ENCODE measurements at places on chromosomes 6 and 20.

GRCh38 chr20:59159493-59160376, 3.9 kb upstream of the ZNF831 start:
- DNase-seq = no peak

GRCh38 chr6:163327921-163328320, 86.6 kb upstream of the QKI start:
- no peak for DNase-seq

DNA sequence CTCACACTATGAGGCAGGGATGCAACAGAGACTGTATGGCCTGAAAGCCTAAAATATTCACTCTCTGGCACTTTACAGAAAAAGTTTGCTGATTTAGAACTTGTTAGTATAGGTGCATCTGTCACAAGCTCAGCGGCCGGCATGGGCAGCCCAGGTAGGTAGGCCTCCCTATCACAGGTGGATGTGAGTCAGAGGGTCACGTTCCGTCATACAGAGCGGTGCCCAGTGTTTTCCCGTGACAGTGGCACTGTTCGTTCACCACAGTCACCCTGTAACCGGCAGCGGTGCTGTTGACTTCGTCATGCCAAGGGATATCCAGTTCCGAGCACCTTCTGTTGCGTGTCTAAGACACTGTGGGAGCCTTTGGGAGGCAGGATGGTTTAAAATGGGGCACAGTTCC, 32.9 kb upstream of the PXDC1 start:
- no peak for DNase-seq

DNA sequence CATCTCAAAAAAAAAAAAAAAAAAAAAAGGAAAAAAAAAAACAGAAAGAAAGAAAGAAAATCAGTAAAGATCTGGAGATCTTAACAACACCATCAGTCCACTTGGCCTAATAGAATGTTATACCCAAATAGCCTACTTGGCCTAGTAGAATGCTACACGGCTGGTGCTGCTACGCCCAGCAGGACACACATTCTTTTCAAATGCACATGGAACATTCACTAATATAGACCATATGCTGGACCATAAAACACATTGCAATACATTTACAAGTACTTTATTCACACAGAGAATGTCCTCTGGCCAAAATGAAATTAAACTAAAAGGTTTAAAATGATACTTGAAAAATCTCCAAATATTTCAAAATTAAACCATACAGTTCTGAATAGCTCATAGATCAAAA, 80.0 kb upstream of the TNFAIP3 start:
- no peak for DNase-seq

DNA sequence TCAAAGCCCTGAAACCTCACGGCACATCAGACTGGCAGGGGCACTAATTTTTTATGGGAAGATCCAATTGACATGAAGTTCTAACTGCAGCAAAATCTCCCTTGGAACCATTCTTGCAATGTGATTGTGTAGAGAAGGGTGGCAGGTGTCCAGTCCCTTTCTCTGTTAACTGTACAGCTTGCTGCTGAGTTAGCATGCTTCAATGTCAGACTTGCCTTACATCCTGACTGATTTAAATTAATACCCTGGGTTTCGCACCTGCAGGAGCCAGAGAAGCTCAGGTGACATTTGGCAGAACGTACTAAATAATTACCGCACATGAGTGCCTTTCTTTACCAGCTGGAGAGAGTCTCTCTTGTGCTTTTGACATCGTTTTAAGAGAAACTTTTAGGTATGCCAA, 123.0 kb downstream of the DOK5 start:
- no peak for DNase-seq

DNA sequence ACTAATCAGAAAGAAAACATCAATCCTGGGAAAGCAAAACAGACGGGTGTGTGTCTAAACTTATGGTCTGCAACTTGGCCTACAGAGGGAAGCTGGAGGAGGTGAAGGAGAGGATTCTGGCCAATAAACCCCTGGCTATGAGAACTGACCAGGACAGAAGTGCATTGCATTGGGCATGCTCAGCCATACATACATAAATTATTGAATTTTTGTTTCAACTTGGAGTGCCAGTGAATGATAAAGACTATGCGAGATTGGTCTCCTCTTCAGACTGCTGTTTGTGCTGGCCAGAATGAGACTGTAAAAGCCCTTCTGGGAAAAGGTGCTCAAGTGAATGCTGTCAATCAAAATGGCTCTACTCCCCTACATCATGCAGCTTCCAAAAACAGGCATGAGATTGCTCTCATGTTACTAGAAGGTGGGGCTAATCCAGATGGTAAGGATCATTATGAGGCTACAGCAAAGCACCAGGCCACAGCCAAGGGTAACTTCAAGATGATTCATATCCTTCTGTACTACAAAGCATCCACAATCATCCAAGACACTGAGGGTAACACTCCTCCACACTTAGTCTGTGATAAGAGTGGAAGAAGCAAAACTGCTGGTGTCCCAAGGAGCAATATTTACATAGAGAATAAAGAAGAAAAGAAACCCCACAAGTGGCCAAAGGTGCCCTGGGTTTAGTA, 17.4 kb downstream of the ADNP start:
- DNase-seq = no peak

DNA sequence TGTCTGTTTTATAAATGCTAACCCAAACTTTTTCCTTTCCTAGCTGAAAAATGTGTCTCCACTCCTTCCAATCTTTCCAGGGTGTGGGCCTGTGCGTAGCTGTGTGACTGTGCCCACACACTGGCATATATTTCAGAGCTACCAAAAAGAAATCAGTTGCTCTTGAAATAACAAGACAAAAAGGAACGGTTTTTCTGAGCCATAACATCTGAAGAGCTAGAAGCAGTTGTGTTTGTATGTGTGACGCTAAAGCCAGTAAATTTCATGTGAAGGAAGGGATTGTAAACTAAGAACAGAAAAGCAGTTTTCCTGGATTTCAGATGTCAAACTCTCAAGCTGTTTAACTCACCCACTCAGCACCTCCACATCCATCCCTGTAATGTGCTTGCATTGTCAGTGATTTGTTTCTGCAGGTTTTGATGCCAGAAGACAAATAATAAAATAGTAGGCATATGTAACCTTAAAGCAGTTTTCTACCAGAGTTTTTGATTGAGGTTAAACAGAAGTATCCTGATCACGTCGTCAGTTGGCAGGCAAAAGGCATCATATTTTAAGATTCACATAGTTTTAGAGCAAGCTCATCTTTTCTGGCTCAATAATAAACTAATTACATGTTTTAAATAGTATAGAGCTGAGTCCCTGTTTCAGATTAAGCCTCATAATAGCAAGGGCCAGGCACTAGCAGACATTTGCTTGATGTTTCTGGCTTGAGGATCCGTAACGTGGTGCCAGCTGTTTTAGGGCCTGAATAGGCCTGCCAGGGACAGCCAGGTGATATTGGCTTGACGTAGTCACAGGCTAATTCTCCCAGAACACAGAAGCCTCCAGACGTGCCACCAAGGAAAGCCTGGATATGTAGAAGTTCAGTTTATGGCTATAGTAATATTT, 90.9 kb downstream of the FOXO3 start:
- no peak for DNase-seq

GRCh38 chr20:37893566-37894241, 9.2 kb upstream of the VSTM2L start:
- no peak for DNase-seq

GRCh38 chr6:12598919-12599318, 117.6 kb upstream of the PHACTR1 start:
- DNase-seq = no peak
